Lower leg skin (tissue), 4 donors: ENCODE measurements at places on chromosomes 5 and 9.

DNA sequence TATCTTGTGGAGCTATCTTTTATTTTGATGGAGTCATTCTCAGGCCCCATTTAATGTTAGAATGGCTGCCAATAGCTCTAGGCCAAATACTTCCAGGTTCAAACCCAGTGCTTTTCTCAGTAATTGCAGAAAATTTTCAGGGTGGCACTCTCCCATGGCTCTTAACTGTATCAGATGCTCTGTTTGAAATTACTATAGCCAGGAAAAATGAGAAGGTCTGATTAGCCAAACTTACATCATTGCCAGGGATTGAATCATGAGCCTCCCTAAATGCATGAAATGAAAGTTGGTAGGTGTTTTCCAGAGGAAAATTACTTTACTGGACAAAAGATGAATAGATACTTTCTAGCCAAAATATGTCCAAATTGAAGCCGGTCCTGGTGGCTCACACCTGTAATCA lies 404.8 kb downstream of the MAT2B start:
- no peak for DNase-seq

- DNase-seq: no peak
Measured at GRCh38 chr5:133198511-133198910, 146.7 kb downstream of the HSPA4 start.

GRCh38 chr5:96093340-96093739 lies 131.7 kb upstream of the ELL2 start:
- no peak for DNase-seq

DNA sequence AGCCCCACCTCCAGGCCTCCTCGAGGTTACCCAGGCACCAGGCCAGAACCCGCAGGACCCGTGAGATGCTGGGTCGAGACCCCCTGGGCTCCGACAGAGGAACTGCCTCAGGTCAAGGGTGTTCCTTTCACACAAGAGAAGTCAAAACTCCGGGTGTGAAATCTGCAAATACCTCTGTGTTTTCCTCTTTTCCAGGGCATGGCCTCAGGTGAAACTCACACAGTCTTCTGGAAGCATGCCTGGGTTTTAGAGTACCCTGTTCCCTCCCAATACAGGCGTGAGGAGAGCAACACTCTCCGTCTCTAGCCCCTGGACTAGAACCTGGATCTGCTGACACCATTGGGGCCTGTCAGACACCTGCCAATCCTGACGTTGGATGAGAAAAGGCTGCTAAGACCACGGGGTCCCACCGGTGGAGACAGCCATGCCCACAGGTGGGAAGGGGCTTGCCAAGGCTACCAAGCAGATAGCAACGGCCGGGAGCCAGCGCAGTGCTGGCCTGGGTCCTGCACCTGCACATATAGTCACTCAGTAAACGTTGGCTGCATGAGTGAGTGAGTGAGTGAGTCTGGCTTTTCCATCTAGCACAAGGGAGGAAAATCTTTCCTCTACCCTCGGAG lies 182.0 kb upstream of the PPP1R26 start:
- DNase-seq: peak; percentile 68

GRCh38 chr9:29422438-29422837 lies 1849.2 kb upstream of the C9orf72 start:
- no peak for DNase-seq

- no peak for DNase-seq
Measured at GRCh38 chr9:85978496-85978895, 37.5 kb downstream of the NAA35 start.

DNA sequence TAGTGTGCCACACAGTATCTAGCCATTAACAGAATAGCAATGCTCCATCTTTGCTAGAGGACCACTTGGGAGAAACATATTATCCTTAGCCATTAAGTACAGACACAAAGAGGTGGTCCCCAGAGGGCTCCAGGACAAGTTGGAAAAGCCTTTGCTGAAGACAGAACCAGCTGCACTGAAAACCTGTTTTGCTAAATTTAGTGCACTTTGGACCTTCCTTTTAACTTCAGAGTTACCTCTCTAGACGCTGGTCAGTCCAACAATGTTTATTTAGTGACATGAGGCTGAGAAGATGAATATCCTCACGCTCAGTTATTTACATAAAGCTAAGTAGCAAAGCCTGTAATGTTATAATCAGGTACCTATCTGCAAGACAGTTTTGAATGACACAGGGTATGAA lies 265.0 kb upstream of the ZNF608 start:
- DNase-seq: no peak

- DNase-seq: peak; percentile 85
Measured at GRCh38 chr5:140549237-140550144, 2.0 kb downstream of the EIF4EBP3 start.
